ENCODE measurements at places on chromosomes 2 and 18.

DNA sequence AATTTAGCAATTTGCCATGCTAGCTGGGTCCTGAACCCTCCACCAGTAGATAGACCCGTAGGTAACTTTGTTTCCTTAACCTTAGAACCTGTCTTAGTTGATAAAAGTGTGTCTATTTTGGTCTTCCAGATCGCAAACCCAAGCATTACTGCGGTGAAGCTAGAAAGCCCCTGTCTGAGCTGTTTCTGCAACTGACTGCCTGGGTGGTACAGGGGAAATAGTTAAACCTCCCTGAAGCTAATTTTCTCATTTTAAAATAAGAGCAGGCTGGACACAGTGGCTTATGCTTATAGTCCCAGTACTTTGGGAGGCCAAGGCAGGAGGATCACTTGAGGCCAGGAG lies 101.7 kb upstream of the MSH2 start:
- no peak for DNase-seq

- no peak for DNase-seq
Observed at GRCh38 chr2:131016826-131017741, 76.2 kb downstream of the FAM168B start.

- no peak for DNase-seq
Observed at GRCh38 chr2:36059691-36060090, 295.9 kb upstream of the CRIM1 start.

DNA sequence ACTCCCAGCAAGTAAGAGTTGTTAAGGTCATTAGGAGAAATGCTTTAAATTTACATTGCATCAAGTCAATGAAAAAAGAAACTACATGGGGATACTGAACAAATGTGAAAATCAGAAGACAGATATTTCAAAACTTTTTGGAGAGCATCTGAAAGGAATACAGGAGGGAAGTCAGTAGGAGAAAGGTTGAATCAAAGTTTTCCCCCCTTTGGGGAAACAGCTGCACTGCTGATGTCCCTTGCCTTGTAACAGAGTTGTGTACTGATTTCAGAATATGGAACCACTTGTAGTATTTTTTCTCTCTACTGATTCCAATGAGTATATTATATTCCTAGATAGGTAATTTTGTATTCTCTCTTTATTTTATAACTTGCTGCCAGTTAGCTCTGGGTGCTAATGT lies 592.5 kb upstream of the ZEB2 start:
- DNase-seq, result no peak

DNA sequence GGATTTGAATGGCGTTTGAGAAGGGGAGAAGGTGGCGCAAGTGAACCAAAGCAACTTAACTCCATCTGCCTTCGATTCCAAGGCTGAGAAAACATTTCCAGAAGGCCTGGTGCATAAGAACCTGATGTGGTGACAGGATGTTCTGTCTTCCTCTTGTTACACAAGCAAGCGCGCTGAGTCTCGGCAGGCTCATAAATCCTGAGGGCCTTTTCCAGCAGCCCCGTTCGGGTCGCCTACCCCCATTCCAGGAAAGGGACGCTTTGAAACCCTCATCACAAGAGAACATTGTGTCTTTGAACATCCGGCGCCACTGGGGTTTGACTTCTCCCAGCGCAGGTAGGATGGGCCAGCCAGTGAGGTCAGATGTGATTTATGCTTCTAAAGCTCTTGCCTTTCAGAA lies 403.5 kb downstream of the SETBP1 start:
- DNase-seq, result no peak

GRCh38 chr2:178265851-178266250 lies 71.5 kb downstream of the OSBPL6 start:
- no peak for DNase-seq

DNA sequence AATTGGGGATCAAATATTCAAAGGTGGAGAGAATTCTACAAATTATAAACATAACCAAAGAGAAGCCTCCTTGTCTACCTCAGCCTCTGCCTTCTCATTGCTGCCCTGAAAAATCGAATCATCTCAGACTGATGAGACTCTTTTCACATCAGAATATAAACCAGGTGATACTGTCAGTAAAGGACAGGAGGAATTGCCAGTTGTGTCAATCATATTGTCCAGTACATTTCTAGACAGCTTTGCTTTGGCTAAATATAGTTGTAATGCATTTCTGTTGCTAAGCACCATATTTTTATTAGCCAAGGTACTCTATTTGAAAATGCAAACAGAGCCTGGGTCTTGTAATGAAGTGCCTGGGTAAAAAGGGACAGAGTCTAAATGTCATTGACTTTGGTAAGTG lies 92.6 kb upstream of the TLK1 start:
- no peak for DNase-seq

DNA sequence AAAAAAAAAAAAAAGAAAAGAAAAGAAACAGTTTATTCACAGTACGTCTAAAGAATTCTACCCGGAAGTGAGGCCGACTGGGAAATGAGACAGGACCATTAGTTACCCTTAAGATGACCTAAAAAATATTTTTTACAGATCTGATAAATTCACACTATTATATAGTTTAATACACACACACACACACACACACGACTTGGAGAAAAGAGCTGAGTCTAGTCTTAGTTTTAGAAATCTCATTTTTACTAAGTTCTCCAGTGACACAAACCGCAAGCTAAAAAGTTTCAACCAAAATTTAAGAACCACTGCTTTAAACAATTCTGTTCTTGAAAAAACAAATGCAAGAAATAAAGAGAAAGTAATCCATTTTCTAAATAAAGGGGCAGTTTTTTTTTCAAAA lies 27.1 kb downstream of the ST3GAL5 start:
- DNase-seq, result no peak

GRCh38 chr2:9410108-9410507 lies 13.2 kb downstream of the ITGB1BP1 start:
- DNase-seq, result no peak

- no peak for DNase-seq
Observed at GRCh38 chr2:60523963-60524362, 29.5 kb downstream of the BCL11A start.

DNA sequence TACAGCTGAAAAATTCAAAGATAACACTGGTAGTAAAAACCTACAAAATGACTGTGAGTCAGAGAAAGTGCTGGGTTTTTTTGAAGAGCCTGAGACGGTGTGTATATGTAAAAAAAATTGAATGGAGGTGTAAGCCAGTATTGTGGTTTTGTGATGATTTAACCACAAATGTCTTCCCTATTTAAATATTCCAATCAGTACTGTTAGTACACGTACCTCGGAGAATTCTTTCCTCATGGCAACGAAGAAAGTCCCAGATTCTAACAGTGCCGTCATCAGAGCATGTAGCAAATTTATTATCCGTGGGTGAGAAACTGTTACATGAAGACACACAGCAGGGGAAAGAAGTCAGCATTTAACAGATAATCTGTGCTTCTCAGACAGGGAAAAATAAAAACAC lies 48.1 kb downstream of the WDR33 start:
- DNase-seq, result no peak

DNA sequence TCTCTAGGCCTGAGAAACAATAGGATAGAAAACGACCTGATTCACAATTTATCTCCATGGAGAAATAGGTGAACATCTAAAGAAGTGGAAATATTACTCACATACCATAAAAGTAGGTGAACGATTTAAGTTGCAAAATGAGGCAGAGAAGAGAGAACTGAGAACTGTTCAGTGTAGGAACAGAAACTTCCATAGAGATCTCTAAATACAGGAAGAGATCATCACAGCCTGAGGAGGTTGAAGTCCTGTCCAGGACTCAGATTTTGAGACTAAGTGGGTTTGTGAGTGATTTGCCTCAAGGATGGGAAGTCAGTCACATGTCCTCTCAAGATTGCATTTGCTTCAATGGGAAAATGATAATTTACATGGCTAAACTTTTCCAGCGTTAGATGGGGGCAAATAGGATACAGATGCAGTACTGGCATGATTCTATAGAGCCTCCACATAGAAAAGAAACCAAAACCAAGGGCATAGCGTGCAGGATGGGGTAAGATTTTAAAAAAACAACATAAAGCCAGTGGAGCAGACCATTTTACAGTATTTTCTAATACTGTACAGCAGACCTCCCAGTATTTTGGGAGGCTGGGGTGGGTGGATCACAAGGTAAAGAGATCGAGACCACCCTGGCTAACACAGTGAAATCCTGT lies 68.8 kb downstream of the MEP1B start:
- no peak for DNase-seq

DNA sequence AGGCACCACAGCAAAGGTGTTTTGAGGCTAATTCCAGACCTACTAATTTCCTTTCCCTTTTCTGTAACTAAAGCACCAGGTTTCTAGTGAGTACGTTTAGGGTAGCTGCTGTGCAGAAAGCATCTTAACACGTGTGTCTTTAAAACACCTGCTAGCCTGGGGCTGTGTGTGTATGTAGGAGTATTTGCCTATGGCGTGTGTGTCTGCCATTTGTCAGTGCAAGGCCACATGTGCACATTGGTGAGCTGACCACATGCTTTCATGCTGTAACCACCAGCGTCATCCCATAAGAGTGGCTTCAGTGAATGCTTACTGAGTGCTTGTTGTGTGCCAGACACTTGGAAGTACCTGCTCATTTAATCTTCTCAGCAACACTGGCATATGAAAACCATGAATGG lies 241.6 kb downstream of the SEPTIN10 start:
- DNase-seq, result no peak

GRCh38 chr2:60299179-60299578 lies 254.3 kb downstream of the BCL11A start:
- no peak for DNase-seq

- DNase-seq, result no peak
Observed at GRCh38 chr2:47528874-47529273, 125.9 kb downstream of the MSH2 start.

GRCh38 chr2:27754138-27754588 lies 17.4 kb upstream of the MRPL33 start:
- peak; percentile 91 for DNase-seq

GRCh38 chr18:45073556-45073955 lies 392.9 kb downstream of the SETBP1 start:
- no peak for DNase-seq

DNA sequence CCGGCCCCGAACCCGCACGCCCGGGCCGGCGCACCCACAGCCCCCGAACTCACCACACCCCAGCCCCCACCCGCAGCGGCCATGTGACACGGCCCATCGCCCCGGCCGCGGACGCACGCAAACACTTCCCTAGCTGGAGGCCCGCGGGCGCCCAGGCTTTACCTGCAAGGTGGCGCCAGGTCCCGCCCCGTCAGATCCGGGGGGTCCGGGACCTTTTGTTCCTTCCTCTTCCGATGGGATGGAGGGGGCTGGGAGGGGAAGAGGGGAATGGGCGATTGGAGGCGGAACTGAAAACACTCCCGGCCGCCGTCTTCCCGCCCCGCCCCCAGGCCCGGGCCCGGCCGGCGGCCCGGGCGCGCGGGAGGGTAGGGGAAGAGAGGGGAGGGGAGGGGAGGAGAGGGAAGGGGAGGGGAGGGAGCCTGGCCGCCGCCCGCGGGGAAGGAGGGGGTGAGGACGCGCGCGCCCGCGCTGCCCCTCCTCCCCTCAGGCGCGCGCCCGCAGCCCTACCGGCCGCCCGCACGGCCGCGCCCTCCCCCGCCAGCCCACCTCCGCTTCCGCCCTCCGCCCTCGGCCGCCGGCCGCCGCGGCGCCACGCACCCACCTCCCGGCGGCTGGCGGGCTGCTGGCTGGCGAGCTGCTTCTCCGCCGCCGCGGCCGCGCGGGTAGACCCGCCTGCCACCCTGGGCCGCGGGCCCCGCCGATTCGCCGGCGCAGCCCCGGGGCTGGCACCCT lies at the start of gene SMAD2:
Gene SMAD2 (minus strand): TSS at position 461 of the 732 bp plus-strand sequence. CDS start 33,903 bp downstream, outside the sequence.
- DNase-seq, result peak; percentile 93

DNA sequence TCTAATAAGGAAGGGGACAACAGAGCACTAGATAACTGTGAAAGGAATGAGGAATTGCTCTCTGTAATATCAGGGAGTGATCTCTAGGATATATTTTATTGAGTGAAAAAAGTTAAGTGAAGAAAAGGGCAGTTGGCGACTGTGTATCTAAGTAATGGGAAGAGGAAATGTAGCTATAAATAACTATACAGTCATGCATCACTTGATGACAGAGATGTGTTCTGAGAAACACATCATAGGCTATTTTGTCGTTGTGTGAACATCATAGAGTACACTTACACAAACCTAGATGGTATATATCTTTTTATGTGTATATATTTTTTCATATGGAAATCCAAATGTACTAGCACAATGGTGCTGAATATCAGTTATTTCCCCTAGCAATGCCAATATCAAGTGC lies 329.3 kb downstream of the TXNL1 start:
- no peak for DNase-seq

- no peak for DNase-seq
Observed at GRCh38 chr2:160837416-160837815, 322.8 kb upstream of the TANK start.

DNA sequence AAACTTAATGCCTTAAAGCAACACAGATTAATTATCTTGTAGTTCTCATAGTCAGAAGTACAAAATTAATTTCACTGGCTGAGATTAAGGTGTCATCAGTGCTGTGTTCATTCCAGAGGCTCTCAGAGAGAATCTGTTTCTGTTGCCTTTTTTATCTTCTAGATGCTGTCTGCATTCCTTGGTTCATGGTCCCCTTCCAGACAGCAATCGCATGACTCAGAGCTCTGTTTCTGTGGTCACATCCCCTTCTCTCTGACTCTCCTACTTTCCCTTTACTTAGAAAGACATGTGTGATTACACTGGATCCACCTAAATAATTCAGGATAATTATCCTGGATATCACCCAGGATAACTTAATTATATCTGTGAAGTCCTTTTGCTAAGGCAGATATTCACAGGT lies 148.6 kb downstream of the MAIP1 start:
- no peak for DNase-seq

Measured in Right ventricle myocardium inferior (tissue), 1 donor.